Umbilical cord (tissue), 2 donors: ENCODE measurements at places on chromosomes 7 and 10. TPM values are rescaled to one million over a fixed set of nuclear protein-coding genes. Genes with fewer than 3 reads are reported as not detected.

ATG9B gene
- total RNA-seq: 2.6 TPM

C10orf62 gene
- 0.96 TPM for total RNA-seq

PLAU gene
- total RNA-seq: 20.5 TPM

MKX gene
- total RNA-seq: 10.1 TPM

PIK3CG gene
- 10.6 TPM for total RNA-seq

STEAP1 gene
- 3.9 TPM for total RNA-seq

DNA sequence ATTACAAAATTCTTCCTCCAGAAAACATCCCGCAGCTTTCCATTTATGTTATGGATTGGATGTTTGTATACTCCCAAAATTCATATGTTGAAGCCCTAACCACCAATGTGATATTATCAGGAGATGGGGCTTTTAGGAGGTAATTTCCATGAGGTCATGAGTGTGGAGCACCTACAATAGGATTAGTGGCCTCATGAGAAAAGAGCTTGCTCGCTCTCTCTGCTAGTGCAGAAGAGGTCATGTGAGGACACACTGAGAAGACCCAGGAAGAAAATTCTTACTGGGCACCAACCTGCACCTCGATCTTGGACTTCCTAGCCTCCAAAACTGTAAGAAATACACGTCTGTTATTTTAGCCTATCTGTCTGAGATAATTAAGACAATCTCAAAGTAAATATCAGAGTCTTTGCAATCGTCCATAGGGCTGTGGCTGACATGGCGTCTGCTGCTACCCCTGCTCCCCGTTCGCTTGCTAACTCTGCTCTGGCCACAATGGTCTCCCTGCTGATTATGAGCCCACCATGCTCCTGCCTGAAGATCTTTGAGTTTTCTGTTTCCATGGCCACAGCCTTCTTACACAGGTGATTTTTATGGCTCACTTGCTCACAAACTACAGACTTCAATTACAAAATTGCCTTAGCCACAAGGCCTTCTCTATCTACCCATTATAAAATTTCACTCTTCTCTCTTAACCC lies 333.3 kb downstream of the CACNA2D1 start:
- DNase-seq: no peak

DNA sequence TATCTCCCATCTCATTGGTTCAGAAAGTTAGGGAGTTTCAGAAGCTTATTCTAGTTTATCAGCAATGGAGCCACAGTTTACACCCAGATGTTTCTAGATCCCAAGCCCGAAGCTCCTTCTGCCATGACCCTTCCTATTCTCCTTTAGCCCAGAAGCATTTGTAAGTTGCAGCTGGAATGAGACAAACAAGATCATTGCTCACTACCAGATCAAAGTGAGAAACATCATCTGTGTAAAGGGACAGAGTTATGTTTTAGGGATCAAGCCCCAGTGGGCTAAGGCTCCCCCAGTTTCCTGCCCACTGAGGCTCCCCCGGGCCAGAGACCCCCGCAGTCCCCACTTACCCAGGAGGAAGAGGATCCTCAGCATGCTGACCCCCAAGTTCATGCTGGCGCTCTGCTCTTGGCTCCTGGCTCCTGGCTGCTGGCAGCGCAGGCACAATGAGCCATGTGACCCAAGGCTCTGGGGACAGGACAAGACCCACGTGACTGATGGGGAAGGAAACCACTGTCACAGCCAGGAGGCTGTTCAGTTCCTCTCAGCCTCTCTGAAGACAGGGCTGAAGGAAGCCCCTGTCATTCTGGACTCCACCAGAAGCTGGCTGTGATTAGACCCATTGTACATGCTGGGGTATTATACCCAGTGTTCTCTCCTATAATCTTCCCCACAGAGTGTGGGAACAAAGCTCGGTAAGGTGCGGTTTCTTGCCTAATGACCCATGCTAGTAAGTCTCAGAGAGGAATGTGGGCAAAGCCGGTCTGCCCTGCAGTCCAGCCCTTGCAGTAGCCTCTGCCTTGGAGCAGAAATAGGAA lies at the start of gene TMEM273:
TSS of gene TMEM273 (minus strand) at position 442 of the 812 bp plus-strand sequence. CDS start at position 387, 55 bp downstream.
- DNase-seq: peak; percentile 42

DNA sequence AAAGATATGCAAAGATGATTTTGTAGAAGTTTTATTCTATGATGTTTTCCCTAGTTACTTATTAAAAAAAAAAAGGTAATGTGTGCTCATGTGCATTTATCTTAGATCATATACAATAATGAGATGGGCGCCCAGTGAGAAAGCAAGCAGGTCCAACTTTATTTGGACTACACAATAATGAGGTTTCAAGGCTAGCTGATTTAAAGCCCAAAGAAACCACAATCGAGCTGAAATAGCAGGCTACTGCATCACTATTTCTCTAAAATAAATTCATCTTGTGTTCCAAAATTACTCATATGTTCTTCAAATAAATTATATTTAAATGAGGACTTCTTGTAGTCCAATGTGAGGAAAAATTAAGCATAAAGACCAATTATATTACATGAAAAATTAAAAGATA lies 110.1 kb downstream of the JMJD1C start:
- no peak for DNase-seq

- DNase-seq: peak; percentile 28
Measured at GRCh38 chr7:29482056-29482455, 81.6 kb upstream of the PRR15 start.

DNA sequence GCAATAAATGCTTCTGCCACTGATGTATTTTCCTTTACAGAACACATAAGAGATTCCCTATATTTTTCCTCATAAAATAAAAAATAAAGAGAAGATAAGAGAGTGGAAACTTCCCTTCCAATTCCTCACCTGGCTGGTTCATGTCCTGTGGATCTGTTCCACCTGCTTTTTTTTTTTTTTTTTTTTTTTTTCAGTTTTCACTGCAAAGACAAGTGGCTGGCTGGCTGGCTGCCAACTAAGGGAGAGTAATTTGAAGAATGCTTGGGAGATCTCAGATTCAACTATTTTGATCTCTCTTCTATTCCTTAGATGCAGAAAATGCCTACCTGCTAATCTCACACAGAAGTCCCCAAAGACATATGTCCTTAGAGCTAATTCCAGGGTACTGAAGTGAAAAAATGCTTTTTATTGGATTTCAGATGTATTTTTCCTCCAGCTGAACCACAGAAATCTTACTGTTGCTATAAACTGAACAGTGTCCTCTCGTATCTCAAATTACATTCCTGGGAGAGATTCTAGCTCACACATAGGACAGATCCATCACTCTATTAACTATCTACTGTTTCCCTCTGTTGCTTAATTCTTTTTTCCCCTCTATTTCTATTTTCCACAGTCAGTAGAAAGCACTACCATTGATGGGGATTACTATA lies 120.8 kb downstream of the NRCAM start:
- peak; percentile 37 for DNase-seq

DNA sequence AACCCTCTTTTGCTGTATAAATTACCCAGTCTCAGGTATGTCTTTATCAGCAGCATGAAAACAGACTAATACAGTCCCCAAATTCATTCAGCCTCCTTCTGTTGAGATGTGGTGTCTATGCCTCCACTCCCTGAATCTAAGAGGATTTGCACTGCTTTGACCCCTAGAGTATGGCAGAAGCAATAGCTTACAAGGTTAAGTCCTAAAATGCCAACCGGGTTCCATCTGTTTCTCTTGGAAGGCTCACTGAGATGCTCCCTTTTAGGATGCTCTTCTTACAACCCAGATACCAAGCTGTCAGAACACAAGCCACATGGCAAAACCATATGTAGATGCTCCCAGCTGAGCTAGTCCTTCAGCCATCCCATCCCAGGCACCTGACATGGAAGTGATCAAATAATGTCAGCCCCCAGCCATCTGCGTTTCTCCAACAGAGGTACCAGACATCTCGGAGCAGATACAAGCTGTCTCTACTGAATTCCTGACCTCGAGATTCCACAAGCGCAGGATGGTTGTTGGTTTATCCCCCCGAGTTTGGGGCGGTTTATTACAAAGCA lies 20.2 kb downstream of the CALN1 start:
- no peak for DNase-seq

DNA sequence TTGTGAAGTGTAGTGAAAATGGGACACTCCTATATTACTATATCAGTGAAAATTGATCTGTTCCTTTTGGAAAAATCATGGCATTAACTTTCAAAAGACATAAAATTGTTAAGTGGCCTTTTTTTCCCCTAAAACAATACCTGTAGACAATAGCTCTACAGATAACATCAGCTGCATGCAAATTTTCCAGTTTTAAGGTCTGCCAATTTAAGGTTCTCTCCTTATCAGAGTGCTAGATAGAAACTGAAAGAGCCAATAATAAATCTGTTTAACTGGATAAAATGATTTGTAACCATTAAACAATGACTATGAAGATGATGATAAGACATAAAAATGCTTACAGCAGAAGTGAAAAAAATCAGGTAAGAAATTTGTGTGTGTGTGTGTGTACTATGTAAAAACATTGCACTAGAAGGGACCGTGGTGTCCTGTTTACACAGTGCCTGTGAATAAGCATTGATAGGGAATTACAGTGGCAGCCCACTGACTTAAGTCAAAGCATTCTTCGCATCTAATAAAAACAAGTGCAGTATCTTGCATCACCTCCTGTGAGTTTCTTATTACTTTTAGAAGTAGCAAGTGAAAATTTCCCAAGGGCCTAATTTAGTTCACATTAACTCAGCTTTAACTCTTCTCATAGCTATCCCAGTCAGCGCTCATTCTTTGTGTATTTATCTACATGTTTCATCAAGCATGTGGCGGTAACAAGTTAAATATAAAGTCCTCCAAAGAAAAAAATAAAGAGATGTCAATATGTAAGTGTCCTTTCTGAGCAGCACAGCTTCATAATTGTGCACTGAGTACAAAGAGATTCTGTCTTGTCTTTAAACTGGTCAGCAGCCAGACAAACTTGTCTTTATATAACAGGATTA lies 261.9 kb downstream of the ARL4A start:
- DNase-seq: no peak

DNA sequence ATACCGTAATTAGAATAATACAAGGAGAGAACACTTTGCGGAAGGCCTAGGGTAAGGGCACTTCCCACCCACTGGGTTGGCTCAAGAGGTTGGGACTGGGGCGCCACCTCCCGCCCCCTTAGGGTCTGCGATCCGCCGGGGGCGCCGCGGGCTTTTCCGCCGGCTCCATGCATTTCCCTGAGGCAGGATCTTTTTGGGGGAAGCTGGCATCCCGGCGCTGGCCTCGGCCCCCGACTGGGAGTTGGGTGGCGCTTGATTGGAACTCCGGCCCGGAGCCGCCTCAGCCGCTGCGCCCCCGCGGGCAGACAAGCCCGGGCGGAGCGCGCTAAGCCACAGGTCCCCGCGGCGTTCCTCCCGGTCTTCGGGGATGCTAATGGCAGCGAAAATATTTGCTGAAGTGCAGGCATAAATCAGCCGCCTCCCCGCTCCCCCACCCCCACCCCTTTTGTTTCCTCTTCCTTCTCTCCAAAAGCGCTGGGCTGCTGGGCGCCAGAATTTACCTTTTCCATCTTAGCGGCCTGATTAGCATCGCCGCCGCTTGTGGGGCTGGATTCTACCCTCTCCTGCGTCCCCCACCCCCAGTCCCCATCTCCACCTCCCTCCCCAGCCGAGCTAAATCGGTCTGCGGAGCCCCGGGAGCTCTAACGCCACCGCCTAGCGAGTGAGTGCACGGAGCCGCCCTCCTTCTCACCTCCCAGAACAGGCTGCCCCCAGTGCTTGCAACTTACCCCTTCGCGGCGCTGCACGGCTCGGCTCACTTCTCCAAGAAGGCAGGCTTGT lies 5.1 kb downstream of the UNC5B start:
- no peak for DNase-seq

- DNase-seq: peak; percentile 90
Measured at GRCh38 chr7:81367326-81367931, 402.4 kb downstream of the HGF start.

- DNase-seq: no peak
Measured at GRCh38 chr10:32376097-32376496, 29.1 kb upstream of the EPC1 start.

GRCh38 chr10:70115948-70116682 lies 16.5 kb downstream of the AIFM2 start:
- DNase-seq: peak; percentile 34

DNA sequence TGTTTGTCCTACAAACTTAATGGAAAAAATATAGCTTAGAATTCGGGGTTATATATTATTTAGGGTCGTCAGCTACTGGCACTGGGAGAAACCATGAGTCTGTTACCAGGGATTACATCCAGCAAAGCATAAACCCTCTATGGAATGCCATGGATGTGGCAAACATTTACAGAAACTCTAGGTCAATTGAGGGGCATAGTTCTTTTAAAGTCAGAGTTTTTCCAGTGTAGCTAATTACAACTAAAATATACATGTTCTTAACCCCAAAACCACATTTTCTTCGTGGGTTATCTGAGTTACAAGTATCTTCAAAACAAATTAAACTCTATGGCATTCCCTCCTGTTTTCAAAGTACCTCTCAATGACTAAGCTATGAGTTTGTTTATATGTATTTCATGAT lies 99.3 kb upstream of the THSD7A start:
- DNase-seq: no peak

- no peak for DNase-seq
Measured at GRCh38 chr7:29248713-29249382, 54.3 kb downstream of the CHN2 start.
